Hippocampal formation (tissue), 2 donors: ENCODE measurements at places on chromosomes 2 and 18.
A peak's percentile ranks its signal among the peaks of the same experiment; 100 is the strongest.

DNA sequence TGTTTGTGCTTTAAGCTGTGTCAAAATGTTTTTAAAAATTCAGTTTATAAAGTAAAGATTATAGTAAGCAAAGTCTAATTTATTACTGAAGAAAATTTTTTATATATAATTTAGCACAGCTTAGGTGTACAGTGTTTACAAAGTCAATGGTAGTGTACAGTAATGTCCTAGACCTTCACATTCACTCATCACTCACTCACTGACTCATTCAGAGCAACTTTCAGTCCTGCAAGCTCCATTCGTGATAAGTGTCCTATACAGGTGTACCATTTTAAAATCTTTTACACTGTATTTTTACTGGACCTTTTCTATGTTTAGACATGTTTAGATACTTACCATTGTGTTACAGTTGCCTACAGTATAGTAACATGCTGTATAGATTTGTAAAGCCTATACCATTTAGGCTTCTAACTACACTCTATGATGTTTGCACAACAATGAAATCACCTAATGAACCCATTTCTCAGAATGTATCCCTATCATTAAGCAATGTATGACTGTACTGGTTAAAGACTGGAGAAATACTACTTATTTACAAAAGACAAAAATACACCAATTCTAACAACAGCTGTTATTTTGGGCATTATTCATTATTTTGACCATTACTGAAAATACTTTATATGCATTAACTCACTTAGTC, 95.1 kb downstream of the STRN start:
- DNase-seq = no peak

DNA sequence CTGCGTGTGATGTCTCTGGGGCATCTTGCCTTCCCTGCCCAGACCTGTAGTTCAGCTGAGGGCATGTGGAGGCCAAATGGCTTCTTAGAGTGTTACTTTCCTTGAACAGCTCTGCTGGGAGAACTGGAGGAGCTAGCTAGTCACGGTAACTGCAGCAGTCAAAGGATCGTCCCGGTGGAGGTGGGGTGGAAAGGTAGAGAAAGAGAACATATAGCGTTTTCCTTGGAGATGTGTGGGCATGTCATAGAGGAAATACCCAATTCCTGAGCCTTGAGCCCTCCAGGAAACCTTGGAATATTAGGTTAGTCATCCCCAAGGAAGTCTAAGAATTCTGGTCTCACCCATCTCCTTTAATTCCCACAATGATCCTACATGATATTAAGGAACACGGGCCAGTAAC, 33.5 kb upstream of the IL37 start:
- DNase-seq = no peak

DNA sequence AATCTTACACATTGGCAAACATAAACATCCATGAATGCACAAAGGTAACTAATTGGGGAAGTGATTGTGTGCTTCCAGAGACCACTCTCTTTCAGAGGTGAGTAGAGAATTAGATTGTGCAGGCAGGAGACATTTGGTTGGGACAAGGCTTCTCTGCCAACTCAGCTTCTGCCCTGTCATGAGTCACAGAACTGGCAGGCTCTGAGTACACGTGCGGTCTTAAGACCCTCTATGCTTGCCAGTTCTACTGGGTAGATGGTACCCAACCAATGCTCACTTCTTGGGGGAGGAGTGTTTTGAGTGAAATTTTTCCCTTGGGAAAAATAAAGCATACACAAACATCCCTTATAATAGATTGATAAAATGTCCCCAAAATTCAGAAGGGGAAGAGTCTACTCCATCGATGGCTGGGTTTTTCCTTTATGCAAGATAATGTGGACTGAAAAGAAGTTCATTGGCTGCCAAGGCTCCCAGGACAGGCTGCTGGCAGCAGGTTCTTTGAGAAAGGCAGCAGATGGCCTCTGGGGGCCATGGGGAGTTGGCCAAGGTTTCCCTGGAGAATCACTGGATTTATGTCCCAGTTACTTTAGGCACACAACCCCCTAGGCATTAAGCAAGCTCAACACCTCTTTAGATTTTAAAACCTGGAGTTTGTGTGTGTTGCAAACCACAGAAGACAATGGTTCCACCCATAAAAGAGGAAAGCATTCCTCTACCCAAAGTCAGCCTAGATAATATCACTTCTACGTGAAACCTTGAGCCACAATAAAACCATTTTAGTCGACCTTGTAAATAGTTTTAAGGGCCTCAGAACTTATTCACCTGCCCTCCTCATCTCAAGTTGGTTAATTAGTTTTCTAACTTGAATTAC, 417.0 kb downstream of the TXNL1 start:
- no peak for DNase-seq

DNA sequence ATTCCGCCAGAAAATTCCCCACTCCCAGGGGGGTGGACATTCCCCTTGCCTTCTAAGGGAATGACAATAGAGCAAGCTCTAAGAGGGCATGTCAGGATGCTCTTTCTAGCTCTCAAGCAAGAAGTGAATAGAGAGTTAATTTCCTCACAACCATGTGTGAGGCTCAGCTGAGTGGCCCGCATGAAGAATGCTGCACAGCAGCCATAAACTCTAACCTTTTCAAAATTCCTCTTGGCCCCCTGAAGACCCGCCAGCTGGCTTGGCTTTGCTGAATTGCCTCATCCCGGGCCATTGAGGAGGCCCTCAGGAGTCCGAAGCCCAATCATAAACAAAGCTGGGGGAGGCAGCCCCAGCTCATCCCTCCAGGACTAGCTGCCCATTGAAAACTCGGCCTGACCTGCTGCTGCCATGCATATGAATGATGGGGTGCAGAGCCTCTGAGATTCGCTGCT, 38.2 kb downstream of the NRP2 start:
- DNase-seq = no peak

GRCh38 chr18:72581976-72582375, 37.8 kb upstream of the CBLN2 start:
- no peak for DNase-seq

DNA sequence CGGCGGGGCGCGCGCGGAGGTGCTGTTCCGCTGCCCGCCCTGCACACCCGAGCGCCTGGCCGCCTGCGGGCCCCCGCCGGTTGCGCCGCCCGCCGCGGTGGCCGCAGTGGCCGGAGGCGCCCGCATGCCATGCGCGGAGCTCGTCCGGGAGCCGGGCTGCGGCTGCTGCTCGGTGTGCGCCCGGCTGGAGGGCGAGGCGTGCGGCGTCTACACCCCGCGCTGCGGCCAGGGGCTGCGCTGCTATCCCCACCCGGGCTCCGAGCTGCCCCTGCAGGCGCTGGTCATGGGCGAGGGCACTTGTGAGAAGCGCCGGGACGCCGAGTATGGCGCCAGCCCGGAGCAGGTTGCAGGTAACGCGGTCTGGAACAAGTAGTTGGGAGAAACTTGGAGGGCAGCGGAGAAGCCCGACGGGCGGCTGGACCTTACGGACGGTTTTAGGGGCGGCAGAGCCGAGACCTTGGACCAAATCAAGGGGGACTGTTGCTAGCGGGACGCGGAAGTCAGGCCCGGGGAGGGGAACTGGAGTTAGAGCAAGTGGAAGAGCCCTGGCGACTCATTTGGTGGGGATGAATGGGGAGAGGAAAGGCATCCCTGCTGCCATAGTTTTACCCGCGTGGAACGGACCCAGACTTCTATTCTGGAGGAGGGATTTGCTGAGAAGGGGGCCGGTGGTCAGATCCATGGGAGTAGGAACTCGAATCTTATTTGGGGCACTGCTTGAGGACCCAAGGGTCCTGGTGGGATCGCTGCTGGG, 573 bp downstream of the IGFBP2 start:
- no peak for DNase-seq

DNA sequence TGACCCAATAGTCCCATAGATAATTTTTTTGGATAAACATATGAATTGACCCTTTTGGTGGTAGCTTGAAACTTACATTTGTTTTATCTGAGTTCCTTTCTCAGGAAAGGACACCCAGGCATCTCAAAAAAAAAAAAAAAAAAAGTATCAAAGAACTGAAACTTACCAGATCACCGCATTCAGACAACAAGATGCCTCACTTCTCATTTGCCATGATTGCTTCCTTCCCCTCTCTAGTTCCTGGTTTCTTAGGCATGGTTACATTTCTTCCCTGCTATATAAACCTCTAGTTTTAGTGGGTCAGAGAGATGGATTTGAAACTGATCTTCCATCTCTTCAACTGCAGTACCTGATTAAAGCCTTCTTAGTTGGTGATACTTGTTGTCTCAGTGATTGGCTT, 240.1 kb downstream of the ACKR3 start:
- DNase-seq = no peak

GRCh38 chr2:74560591-74560990, 6.1 kb downstream of the DOK1 start:
- DNase-seq = no peak

DNA sequence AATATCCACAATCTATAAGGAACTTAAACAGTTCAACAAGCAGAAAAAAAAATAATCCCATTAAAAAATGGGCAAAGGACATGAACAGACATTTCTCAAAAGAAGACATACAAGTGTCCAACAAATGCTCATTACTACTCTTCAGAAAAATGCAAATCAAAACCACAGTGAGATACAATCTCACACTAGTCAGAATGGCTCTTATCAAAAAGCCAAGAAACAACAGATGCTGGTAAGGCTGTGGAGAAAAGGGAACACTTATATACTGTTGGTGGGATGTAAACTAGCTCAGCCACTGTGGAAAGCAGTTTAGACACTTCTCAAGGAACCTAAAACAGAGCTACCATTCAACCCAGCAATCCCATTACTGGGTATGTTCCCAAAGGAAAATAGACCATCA, 7.2 kb upstream of the CRYGB start:
- no peak for DNase-seq

GRCh38 chr2:191686066-191686465, 8.1 kb downstream of the NABP1 start:
- DNase-seq = no peak

DNA sequence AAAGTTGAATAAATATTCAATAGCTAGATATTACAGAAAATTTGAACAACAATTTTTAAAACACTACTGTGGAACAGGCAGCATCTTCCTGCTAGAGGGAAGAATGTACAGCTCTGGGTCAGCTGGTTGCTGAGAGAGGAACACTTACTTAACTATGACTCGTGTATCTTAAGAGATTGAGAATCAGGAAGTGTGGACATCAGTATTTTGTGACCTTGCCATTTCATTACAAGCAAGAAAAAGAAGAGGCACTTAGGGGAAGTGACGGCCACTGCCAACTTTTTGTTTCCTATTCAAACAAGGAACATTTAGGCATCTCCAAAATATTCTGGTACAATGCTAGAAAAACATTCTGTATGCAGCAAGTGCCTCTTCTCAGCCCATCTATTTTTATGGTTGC, 45.9 kb downstream of the ITPRID2 start:
- no peak for DNase-seq

- DNase-seq = no peak
Measured at GRCh38 chr2:220892018-220892634, 680.0 kb downstream of the EPHA4 start.

DNA sequence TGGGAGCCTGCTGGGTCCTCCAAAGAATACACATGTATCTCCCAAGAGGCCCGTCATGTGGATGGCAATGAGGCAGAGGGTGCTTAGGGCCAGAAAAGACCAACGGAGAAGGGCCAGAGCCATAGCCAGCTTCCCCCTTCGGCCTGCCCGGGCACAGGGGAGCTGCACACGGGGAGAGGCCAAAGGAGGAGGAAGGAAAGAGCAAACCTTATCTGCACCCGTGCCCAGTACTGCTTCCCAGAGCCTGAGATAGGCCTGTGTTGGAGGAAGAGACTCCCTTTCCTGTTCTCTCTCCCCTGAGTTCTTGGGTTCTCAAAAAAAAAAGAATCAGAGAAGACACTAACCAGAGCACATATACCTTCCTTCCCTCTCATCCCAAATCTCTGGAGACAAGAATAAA, 250.3 kb downstream of the ANAPC1 start:
- no peak for DNase-seq

- DNase-seq = no peak
Measured at GRCh38 chr2:43013821-43014345, 212.5 kb downstream of the ZFP36L2 start.

- no peak for DNase-seq
Measured at GRCh38 chr2:63514781-63515180, 73.5 kb downstream of the WDPCP start.

DNA sequence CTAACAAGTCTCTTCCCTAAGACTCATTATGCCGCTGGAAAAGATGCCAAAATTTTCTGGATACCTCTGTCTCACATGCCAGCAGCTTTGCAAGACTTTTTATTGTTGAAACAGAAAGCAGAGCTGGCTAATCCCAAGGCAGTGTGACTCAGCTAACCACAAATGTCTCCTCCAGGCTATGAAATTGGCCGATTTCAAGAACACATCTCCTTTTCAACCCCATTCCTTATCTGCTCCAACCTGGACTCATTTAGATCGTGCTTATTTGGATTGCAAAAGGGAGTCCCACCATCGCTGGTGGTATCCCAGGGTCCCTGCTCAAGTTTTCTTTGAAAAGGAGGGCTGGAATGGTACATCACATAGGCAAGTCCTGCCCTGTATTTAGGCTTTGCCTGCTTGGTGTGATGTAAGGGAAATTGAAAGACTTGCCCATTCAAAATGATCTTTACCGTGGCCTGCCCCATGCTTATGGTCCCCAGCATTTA, 26.3 kb downstream of the DHRS9 start:
- DNase-seq = no peak

GRCh38 chr2:71930049-71930681, 217.5 kb downstream of the CYP26B1 start:
- no peak for DNase-seq

DNA sequence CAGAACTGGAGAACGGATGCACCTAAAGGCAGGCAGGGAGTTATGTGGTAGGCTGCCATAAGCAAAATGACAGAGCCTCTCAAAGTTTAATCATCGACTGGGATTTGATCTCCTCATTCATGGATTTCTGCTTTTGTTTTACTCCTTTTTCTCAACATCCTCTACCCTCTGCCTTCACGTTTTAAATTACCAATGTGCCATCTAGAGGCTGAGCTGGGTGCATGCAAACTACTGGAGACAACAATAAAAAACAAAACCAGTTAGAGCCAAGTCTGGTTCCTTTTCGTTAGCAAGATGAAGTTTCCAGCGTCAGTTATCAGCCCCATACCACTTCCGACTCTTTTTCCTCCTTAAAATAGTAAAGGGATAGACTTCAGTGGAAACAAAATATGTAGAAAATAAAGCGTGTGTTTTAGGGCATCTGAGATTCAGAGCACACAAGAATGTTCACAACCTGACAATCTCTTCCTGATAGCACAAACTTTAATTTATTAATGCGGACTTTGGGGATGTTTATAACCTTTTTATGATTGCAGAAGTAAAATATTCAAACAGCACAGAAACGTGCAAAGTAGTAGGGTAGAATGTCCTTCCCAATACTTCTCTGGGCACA, 117.0 kb downstream of the LAMA1 start:
- peak; percentile 46 for DNase-seq

- DNase-seq = no peak
Measured at GRCh38 chr18:69128978-69129377, 271.7 kb upstream of the DOK6 start.

- DNase-seq = no peak
Measured at GRCh38 chr2:54628418-54628817, 95.0 kb upstream of the EML6 start.

DNA sequence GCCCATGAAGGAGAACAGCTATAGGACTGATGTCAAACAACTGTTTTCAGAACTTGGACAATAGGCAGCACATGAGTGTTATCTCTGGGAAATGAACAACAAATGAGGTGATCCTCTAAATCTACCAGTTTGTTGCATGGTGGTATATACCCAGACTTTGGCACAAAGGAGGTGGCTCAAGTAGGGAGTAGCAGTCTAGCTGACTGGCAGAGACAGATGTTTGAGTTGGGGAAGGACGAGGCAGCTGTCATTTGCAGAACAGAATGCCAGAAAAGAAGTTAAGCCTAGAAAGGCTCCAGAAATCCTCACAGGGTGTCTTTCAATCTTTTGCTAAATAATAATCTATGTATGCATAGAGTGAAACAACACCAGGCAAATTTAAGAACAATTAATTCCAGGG, 47.4 kb downstream of the RPE start:
- DNase-seq = no peak

GRCh38 chr2:112529757-112530156, 12.5 kb upstream of the POLR1B start:
- DNase-seq = peak; percentile 50
